Right cardiac atrium (tissue), 5 donors: ENCODE measurements at places on chromosomes 12 and 14. TPM values are rescaled to one million over a fixed set of nuclear protein-coding genes. Genes with fewer than 3 reads are reported as not detected.

The RIPK3 gene
- total RNA-seq: 6.6 TPM

The ESRRB gene
- total RNA-seq: 10.3 TPM

The ERP27 gene
- 0.17 TPM for total RNA-seq

The ARHGAP9 gene
- 6.0 TPM for total RNA-seq

The DPPA3 gene
- total RNA-seq: not detected

The HSPB8 gene
- 452 TPM for total RNA-seq

The AVPR1A gene
- 0.53 TPM for total RNA-seq

The CLEC4C gene
- total RNA-seq: not detected

The P2RX7 gene
- 3.1 TPM for total RNA-seq

The RNASE7 gene
- not detected for total RNA-seq

DNA sequence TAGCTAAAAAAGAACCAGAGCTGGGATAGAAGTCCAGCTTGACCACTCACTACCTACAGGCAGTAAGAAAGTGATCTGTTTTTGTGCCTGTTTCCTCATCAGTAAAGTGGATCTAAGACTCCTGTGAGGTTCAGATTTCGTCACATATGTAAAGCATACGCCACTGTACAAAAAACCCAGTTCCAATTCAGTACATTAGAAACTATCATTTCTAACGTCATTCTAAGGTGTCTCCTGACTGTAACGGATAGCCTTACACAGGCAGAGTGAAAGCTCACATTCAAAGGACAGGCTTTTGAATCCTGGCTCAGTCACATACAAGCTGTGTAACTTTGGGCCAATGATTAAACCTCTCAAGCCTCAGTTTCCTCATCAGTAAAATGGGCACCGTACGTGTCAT lies 3.5 kb downstream of the SLC15A4 start:
- DNase-seq: no peak

- no peak for DNase-seq
Observed at GRCh38 chr14:22524784-22525161, 64.3 kb downstream of the DAD1 start.

DNA sequence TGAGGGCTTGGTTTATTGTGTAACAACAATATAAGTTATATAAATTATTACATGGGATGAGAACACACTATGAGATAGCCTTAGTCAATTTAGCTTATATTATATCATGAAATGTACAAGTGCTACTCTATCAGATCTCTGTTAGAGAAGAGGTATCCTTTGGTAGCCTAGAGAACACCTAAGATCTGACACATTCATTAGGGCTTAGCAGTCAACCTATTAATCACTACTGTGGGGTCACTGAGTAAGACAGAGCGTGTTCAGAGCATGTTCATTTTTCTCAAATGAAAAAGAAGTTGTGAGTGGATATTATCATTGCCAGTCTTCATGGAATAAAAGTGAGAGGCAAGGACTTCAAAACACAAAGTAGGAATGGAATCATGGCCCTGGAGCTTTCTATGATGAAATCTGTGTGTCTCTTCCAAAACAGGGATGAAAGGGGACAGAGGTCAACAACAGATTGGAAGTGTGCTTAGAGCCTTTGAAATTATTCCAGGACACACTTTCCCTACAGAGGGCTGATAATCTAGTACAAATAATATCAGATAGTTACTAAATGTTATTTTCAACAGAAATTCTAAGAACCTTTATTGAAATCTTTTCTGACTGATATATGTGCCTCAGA lies 114.3 kb downstream of the SLC16A7 start:
- DNase-seq: no peak

GRCh38 chr12:12207746-12208145 lies 59.1 kb downstream of the LRP6 start:
- no peak for DNase-seq

GRCh38 chr14:74570696-74571095 lies 41.3 kb downstream of the LTBP2 start:
- no peak for DNase-seq

DNA sequence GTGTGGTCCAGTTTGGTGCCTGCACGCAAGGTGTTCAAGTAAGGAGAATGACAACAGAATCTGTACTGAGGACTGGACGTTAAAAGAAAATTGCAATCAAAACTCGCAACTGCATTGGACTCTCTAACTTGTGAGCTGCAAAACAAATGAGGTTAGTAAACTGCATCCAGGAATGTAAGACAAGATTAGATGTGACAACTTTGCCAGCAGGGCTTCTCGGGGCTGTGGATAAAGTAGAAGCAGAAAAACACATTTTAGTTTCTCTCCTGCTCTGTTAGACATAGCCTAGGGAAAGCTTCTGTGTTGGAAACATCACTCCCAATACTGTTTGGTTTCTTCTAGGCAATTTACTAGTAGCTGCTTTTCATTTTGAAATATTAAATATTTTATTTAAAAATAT lies 338.2 kb upstream of the NAV3 start:
- DNase-seq: no peak

DNA sequence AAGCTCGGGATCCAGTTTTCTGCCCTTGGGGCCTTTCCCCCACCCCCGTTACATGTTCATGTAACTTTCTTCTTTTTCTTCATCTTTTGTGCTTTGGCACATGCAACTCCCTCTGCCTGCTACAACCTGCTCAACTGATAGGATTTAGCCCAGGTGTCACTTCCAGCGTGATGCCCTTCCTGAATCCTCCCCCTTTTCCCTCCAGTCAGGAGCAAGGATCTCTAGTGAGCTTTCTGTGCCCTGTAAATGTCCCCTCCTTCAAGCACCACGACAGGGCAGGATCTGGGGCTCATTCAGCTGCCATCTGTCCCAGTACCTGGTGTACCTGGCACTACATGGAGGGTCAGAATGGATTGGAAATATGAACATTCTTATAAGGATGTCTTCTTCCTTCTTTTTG lies 15.3 kb downstream of the PELI2 start:
- DNase-seq: no peak

- no peak for DNase-seq
Observed at GRCh38 chr12:126668538-126668937, 1598.4 kb upstream of the TMEM132C start.

DNA sequence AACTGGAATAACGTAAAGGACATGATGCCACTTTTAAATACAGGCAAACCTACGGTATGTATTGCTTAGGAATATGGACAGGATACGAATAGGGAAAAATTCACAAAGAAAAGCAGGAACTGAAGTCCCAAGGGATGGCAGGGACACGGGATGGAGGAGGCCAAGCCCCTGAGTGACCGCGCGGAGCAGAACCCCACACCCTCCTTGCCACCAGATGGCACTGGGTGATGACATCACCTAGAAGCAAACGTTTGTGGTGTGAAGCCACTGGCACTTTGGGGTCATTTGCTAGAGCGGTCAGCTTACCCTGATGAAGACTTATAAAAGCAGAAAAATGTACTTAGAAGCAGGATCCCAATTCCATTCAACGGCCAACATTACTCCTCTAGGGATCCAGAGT lies 9.4 kb downstream of the DHX37 start:
- no peak for DNase-seq

GRCh38 chr14:102645746-102646440 lies 53.4 kb downstream of the RCOR1 start:
- DNase-seq: no peak

DNA sequence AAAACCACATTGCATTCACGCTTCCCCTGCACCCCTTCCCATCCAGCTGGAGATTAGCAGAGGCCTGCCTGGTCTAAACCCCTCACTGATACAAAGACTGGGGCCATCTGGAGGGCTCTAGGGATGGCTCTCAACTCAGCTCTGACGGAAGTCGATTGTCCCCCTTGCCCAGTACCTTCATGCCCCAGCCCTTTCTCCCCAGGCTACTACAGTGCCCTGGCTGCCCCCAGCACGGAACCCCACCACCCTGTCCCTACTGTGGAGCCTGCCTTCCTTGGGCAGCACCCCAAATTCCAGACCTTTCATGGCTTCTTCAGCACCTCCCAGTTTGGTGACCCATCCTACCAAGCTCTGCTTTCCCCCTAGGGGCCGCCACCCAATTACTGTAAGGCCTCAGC lies 25.6 kb downstream of the ZFP36L1 start:
- no peak for DNase-seq

DNA sequence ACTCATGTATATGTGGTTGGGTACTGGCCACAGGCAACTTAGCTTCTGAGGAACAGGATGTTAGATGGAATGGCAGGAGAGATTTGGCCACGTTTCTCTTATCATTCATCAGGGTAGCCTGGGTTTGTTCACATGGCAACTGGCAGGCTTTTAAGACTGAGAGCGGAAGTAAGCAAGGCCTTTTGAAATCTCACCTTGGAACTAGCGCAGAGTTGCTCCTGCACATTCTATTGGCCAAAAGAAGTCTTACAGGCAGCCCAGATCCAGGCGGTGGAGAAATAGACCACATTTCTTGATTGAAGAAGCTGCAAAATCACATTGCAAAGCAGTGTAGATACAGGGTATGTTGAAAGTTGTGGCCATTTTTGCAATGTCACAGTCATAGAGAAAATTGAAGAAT lies 3.7 kb downstream of the CLEC4A start:
- no peak for DNase-seq

GRCh38 chr14:100281286-100282082 lies 24.8 kb downstream of the SLC25A29 start:
- no peak for DNase-seq

GRCh38 chr14:101222362-101223070 lies 319.0 kb upstream of the RTL1 start:
- DNase-seq: no peak

DNA sequence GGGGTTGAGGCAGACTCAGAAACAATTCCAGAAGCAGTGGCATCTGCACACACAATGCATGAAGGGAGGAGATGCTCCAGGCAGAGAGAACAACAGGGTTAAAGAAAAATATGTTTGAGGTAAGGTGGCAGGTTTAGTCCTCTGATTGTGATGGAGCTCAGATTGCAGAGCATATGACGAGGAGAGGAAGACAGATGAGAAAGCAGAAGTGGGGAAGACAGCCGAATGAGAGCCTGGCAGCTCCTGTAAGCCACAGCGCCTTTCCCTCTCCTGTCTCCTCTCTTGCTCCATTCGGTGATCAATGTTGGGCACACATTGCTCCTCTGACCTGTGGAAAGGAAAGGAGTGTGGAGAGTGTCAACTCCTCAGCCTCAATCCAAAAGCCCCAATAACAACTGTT lies 372.2 kb downstream of the GXYLT1 start:
- DNase-seq: no peak

- DNase-seq: no peak
Observed at GRCh38 chr12:62313727-62314380, 53.6 kb downstream of the USP15 start.

- no peak for DNase-seq
Observed at GRCh38 chr12:53781228-53781801, 29.5 kb upstream of the CISTR start.

DNA sequence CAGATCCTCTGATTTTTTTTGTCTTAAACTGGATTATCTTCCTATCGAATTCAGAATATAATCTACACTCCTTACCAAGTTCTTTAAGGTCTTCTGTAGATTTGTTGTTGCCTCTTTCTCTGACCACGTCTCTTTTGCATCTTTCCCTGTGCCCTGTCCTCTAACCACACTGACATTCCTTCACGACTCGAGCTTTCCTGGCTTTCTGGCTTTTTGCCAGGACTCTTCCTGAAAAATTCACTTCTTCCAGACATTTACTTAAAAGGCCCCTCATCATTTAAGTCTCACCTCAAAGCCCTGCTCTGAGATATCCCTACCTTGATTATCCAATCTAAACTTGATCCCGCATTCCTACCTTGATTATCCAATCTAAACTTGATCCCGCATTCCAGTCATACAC lies 422.3 kb upstream of the DCN start:
- no peak for DNase-seq

DNA sequence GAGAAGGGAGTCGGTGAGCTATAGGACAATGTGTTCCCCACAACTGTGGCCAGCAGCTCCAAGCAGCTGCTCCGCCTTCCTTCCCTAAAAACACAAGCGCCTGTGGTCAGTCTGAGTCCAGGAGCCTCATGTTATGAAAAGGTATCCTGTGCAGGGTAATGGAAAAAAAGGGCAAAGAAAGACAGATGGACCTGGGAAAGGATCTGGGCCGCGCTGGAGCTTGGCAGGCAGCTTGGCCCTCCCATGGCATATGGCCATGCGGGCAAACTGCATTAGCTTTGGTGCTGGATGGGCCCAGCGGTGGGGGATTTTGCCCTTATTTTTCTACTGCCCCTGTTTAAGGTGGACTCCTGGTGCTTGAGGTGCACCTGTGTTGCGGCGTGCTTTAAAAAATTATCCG lies 23.7 kb upstream of the CHST11 start:
- no peak for DNase-seq

DNA sequence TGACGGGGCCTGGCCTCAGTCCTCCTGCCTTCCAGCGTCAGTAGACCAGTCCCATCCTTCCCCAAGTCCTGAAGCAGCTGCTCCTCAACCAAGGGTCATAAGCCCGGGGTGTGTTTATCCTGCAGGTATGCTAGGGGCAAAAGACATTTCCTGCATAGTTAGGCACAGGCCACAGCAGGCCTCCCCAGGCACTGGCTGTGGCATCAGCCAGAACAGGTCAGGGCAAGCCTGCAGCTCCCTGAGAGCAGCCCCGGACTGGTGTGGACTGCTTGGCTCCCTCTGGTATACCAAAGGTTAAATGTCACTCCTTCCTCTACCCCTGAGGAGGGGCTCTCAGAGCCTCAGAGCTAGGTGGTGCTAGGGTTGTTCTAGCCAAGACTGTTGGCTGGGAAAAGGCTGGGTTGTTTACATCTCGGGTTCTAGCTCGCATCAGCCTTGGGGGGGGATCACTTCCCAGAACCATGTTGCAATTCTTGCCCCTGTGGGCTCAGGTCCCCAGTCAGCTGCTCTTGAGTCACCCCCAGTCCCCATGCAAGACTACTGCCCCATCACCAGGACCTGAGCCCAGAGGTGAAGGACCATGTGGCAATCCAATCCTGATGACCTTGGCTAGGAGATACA lies 2.9 kb downstream of the MMP14 start:
- DNase-seq: no peak

GRCh38 chr14:80202888-80203562 lies 8.3 kb downstream of the DIO2 start:
- no peak for DNase-seq

DNA sequence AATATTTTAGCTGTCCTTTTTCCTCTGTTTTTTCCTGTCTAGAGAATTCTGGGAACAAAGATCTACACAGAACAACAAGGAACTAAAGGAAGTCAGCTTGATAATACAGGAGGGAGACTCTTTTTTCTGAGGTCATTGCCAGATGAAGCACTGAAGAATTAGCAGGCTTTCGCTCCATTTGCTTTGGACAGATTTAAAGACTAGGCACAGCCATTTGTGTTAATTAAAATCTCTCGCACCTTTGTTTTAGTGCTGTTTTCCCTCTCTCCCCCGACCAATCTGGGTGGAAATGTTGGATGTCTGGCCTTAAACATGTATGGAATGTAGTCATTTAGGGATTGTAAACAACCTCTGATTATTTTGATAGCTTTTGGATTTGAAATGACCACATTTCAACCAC lies 9.6 kb upstream of the GPHN start:
- DNase-seq: no peak

DNA sequence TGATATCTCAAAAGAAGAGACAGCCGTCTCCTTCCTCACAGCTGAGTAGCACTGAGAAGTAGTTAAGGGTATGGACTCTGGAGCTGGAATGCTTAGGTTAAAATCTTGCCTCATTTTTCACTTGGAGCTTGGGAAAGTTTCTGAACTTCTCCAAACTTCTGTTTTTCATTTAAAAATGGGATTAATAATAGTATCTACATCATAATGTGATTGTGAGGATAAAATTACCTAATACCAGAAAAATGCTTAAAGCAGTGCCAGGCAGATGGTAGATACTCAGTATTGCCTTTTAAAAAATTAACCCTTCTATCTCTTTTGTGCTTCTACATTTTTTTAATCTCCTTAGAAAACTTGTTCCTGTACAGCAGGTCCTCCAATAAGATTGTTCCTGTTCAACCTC lies 63.1 kb downstream of the A2M start:
- DNase-seq: no peak

- no peak for DNase-seq
Observed at GRCh38 chr12:53476769-53477209, 22.5 kb downstream of the MAP3K12 start.
